ENCODE measurements at places on chromosomes 16 and 17.
A peak's percentile ranks its signal among the peaks of the same experiment; 100 is the strongest.

GRCh38 chr17:77963441-77963840 is 4.9 kb downstream of the TNRC6C start:
- no peak for DNase-seq

DNA sequence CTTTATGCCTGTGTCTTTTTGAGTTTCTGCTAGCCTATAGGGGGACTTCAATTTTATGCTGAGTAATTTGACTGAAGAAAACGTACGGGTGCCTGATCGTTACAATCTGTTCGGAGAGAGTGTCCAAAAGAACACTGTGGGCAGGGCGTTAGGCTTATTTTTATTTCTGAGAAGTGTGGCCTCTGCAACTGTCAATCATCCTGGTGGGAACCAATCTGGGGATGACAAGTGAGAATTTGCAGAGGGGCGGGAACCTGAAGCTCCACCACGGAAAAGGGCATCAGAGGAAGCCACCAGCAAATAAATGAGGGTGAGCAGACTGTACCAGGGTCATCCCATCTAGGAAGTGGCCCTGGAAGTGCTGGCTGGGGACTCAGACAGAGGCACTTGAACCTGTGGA is 12.0 kb upstream of the CDYL2 start:
- DNase-seq: no peak

DNA sequence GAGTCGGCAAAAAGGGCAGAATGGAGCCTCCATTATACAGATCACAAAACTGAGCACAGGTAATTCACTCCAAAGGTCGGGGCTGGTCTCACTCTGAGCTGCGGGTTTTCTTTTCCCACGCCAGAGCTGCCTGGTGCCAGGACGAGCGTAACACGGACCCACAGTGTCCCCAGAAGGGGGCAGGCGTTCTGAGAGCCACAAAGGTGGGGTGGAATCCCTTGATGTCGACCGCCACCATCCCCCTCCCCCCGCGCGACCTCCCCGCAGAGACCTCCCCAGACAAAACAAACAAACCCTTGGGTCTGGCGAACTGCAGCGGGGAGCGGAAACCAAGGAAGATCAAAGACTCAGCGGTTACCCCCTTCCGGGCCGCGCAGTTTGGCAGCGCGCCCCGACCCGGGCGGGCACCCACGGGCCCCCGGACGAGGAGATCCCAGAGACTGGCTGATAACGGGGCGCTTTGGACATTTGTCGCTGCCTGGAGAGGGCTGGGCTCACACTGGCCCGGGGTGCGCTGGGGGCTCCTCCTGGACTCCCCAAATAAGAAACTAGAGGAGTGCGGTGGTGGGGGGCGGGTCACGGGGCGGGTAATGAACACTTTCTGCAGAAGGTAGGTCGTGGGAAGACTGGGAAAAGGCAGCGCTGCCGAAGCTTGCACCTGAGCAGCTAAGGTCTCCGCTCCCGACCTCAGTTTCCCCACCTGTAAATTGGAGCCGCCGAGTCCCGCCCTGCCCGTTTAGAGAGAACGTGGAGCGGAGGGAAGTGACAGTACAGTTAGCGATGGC is 664 bp upstream of the NKD1 start:
- peak; percentile 67 for DNase-seq

- DNase-seq: no peak
Measured at GRCh38 chr16:61908426-61908825, 127.8 kb downstream of the CDH8 start.

DNA sequence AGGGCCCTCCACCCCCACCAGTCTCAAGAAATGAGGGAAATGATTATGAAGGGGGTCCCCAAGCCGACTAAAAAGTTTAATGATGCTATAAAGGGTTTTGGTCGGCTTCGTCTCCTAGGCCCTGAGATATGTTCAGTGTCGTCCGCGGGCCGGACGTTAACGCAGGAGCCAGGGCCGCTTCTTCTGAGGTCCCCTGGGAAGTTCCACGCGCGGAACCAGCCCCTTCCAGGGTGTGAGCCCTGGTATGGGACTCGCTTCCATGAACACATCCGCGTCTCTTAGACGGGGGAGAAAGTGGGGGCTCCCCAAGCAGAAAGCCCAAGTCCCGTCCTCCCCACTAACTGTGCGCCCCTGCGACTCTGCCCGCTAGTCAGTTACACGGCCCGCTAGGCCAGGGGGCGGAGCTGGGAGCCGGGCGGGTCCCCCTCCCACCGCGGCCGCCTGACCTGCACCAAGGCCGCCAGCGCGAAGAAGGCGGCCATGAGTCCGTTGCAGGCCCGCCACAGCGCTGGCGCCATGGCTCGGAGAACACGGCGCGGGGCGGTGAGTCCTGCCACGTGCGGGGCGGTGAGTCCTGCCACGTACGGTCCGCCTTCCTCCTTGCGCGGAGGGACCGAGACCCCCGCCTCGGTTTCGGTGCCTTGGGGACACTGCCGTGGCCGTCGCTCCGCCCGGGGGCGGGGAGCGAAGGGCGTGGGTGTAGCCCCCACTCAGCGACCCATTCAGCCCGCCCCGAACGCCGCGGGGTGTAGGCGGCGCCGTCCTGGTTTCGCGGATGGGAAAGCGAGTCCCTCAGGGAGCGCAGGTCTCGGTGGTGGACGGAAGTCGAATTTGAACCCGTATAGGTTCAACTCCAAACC is at the start of gene TMEM220:
TSS of gene TMEM220 (minus strand) at position 690 of the 860 bp plus-strand sequence. CDS start at position 518, 172 bp downstream.
- no peak for DNase-seq

- DNase-seq: peak; percentile 72
Measured at GRCh38 chr17:1643293-1643998, 2.1 kb downstream of the SCARF1 start.

GRCh38 chr17:36600936-36601302 is 464 bp upstream of the MRM1 start:
- no peak for DNase-seq

DNA sequence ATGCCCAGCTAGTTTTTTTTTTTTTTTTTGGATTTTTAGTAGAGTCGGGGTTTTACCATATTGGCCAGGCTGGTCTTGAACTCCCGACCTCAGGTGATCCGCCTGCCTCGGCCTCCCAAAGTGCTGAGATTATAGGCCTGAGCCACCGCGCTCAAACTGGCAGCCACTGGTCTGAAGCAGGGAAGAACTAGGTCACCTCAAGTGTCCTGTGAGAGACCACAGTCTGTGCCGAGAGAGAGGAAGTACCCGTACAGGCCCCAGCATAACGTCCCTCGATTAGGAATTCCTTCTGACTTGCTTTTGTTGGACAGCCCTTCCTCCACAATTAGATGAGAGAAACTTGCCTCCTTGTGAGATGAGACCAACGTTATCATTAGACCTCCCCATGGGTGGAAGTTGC is 13.7 kb upstream of the CD300E start:
- no peak for DNase-seq

DNA sequence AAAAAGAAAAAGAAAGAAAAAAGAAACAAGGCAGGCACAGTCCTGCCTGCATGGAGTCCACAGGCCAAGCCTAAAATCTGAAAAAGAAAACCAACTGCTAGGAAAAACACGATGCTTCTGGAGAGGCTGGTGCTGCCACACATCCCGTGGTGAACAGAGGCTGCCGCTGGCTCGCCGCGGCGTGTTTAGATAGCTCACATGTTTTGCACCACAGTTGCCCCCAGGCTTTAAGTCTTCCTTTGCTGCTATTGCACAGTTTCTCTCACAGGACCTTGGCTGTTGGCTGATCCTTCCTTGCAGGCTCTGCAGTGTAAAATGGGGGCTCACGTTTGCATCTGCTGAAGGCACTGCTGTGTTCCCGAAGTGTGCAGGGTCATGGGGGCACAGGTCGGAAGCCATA is 8.6 kb downstream of the SLC6A4 start:
- no peak for DNase-seq

- peak; percentile 65 for DNase-seq
Measured at GRCh38 chr17:28896884-28897768, at the start of gene FLOT2. Gene FLOT2, minus strand, starts transcription at chr17:28897733. Its CDS starts 159 bp downstream, at chr17:28897574.

DNA sequence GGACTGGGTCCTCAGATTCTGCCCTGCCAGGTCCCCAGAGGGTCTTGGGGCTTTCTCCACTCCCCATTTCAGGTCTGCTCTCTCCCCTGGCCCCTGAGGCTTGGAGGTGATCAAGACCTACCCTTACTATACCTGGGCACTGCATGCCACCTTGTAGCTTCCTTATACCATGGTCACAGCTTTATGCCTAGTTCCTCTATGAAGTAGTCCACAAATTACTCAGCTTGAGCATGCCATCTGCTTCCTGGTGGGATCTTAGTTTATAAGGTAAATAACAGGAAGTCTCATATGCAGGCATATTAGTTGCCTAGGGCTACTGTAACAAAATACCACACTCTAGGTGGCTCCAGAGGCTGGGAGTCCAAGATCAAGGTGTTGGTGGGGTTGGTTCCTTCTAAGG is 11.0 kb upstream of the PMFBP1 start:
- DNase-seq: no peak

- no peak for DNase-seq
Measured at GRCh38 chr17:63189930-63190329, 223.9 kb downstream of the TANC2 start.

GRCh38 chr17:61621317-61621716 is 30.3 kb upstream of the NACA2 start:
- DNase-seq: no peak

- DNase-seq: no peak
Measured at GRCh38 chr16:66832661-66833305, 2.0 kb upstream of the NAE1 start.

DNA sequence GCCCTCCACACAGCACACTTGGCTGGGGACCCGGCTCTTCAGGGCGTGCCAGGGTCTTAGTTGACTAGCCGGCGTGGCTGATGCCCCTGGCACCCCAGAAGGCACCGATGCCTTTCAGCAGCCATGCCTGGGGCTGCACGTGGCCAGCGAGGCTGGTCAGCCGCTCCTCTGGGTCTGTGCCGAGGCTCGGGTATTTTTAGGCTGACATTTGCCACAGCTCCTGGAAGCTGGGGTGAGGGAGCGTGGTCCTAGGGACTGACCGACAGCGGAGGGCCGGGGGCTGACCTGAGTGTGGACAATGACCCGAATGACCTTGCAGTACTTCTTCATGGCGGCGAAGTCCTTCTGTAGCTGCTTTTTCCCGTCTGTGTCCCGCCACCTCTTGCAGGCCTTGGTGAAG is 3.9 kb downstream of the RPL3L start:
- no peak for DNase-seq

- peak; percentile 90 for DNase-seq
Measured at GRCh38 chr17:36602924-36603384, 1.6 kb downstream of the MRM1 start.

GRCh38 chr17:1082579-1082978 is 85.7 kb downstream of the TIMM22 start:
- DNase-seq: no peak

- DNase-seq: peak; percentile 91
Measured at GRCh38 chr16:81481207-81481821, 36.7 kb downstream of the CMIP start.

GRCh38 chr16:21145738-21146137 is 4.9 kb downstream of the DNAH3 start:
- DNase-seq: no peak

- DNase-seq: no peak
Measured at GRCh38 chr17:49076573-49077384, 55.8 kb upstream of the B4GALNT2 start.

DNA sequence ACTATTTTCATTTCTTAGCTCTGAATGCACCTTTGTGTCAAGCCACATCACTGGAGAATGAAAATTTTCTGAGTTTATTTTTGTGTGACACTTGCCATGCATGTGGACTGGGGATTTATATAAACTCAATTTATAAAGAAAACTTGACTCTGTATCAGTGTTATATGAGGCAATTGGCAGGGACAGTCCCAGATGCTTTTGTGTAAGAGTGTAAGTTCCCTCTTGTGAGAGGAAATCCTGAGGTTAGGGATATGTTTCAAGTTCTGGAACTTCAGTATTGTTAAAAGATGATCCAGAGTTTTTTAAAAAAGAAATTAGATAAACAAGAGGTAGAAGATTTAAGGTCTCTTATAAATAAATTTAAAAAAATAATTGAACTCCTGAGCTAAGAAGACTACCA is 10.9 kb upstream of the CCL8 start:
- no peak for DNase-seq

- no peak for DNase-seq
Measured at GRCh38 chr17:78904371-78904770, 1.4 kb upstream of the CEP295NL start.

DNA sequence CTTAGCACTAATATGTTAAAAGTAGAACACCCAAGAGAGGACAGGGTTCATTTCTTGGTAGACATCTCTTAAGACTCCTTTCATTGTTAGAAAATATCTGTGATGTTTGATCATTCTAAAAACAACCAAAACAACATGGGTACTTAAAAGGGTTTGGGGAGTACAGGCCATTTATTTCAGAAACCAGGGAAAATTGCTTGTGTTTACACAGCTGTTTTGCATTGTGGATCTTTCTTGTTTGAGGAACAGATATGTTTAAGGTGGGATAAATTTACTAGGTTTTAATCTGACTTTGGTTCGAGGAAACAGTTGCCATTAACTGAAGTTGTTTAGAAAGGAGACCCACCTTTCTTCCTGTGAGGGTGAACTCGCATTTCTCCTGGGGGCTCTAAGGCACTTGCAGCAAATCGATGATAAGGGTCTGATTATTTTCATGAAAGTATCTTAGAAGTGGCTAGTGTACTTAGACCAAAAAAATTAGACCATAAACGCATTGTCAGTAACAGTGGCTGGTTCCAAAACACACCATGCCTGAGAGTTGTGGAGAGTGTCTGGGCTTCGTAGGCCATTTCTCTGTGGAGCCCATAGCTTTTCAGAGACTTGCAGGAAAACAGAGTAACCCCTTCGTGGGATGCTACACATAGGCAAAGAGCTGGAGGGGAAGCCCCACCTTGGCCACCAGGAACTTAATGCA is 17.6 kb downstream of the CLUAP1 start:
- DNase-seq: no peak

DNA sequence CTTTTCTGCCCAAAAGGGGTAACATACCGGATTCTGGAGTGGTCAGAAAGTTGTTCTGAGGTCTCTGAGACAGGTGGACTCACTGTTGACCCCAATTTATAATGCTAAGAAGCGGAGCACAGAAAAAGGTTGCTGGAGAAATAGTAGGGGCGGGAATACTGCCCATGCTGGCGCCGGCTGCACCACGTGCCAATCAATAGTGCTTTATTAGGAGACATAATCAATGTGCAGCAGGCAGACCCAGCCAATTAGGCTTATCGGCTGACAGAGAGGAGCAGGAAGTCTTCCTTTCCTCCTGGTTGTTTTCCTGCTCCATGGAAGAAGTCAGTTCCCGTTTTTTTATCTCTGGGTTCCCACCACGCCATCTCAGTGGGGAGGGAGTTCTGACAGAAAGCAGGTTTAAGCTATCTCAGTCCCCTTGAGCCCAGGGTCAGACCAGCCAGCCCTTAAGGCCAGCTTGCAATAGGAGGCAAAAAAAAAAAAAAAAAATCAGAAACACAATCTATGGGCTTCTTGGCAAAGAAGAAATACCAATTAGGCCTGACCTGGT is 68.2 kb upstream of the IRX6 start:
- no peak for DNase-seq

Data from NAMALWA (cell line).